ENCODE measurements at places on chromosomes 7 and 10. TPM values are rescaled to one million over a fixed set of nuclear protein-coding genes. Genes with fewer than 3 reads are reported as not detected.

WDR86 gene
- not detected for polyA plus RNA-seq

USP54 gene
- polyA plus RNA-seq, result 9.5 TPM

FLNC gene
- 55.3 TPM for polyA plus RNA-seq

NPC1L1 gene
- polyA plus RNA-seq, result 0.09 TPM

CHCHD2 gene
- 313 TPM for polyA plus RNA-seq

FGFR2 gene
- polyA plus RNA-seq, result 0.10 TPM

LRRC4 gene
- 0.96 TPM for polyA plus RNA-seq

ANKMY2 gene
- polyA plus RNA-seq, result 34.3 TPM

ORC5 gene
- polyA plus RNA-seq, result 14.3 TPM

GPR37 gene
- polyA plus RNA-seq, result 3.1 TPM

MMP21 gene
- polyA plus RNA-seq, result not detected

SSBP1 gene
- polyA plus RNA-seq, result 212 TPM

SLC29A4 gene
- polyA plus RNA-seq, result 1.0 TPM

TDRD1 gene
- polyA plus RNA-seq, result 0.22 TPM

DNA sequence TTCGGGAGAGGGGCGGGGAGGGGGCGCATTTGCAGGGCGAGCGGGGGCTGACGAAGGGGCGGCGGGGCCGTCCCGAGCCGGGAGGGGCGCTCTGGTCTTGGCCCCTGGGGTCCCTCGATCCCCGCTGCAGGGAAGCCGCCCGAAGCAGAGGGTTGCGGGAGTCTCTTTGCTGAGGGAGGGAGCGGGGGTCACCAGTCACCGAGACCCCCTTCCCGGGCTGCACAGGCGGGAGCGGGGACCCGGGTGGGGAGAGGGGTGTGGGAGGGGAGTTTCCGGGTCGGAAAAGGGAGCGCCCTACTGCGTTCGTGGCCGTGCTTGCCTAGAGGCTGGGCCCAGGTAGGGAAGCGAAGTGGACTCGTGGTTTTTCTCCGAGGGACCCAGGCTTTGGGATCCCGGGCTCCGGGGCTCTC lies 422 bp downstream of the AP1S1 start:
- DNase-seq, result no peak
- peaks cover 7% of the 10 kb centered on the region for H3K4me1 ChIP-seq
- H3K4me3 ChIP-seq, result peak overlapping the region; percentile 68
- H3K27me3 ChIP-seq, result no peaks in the 10 kb centered on the region

- no peak for DNase-seq
- no peak overlapping the region for H3K4me3 ChIP-seq
- H3K36me3 ChIP-seq, result no peaks in the 10 kb centered on the region
- no peak overlapping the region for H3K27ac ChIP-seq
Observed at GRCh38 chr7:125834421-125834820, 904.8 kb upstream of the POT1 start.

- no peak for DNase-seq
- no peaks in the 10 kb centered on the region for H3K27me3 ChIP-seq
- H3K36me3 ChIP-seq, result no peaks in the 10 kb centered on the region
- no peak overlapping the region for H3K4me3 ChIP-seq
- no peaks in the 10 kb centered on the region for H3K4me1 ChIP-seq
- no peak overlapping the region for H3K27ac ChIP-seq
Observed at GRCh38 chr7:101273206-101273605, 28.3 kb upstream of the FIS1 start.

DNA sequence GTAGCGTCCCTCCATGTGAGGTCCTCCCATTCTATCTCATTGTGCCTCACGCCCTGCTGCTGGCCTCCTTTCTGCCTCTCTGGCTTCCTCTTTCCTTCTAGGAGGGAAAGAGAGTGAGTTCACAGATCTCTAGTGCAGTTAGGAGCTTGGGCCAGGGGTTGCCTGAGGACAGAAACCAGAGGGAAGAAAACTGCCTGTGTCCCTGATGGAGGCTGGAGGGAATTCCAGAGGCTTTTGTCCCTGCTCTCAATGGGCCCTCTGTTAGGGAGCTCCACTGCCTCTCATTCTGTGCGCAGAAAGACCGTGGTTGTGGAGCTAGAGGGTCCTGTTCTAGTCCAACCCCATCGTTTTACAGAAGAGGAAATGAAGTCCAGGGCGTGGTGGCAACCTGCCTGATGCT lies 4.6 kb downstream of the MARVELD1 start:
- H3K36me3 ChIP-seq, result peaks cover 7% of the 10 kb centered on the region
- no peak overlapping the region for H3K27ac ChIP-seq
- H3K27me3 ChIP-seq, result no peaks in the 10 kb centered on the region
- no peak for DNase-seq
- peaks cover 20% of the 10 kb centered on the region for H3K4me1 ChIP-seq
- H3K4me3 ChIP-seq, result no peak overlapping the region

GRCh38 chr7:32037650-32038198 lies 32.5 kb downstream of the PDE1C start:
- no peak overlapping the region for H3K4me3 ChIP-seq
- H3K27ac ChIP-seq, result no peak overlapping the region
- no peaks in the 10 kb centered on the region for H3K27me3 ChIP-seq
- no peaks in the 10 kb centered on the region for H3K4me1 ChIP-seq

DNA sequence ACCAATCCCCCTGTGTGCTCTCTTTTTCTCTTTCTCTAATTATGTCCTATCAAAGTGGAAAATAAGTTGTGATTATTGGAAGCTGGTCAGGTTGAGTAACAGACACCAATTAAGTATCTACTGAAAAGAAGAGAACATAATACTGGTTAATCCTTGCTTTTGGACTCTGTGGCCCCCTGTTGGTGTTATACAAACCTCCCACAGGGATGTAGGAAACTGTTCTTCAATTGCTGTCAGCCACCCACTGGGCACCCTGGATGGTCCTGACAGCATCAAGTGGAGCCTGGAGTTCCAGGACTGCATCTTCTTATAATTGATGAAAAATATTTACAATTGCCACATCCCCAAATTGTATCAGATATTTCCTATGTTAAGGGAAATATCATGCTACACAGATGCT lies 939.7 kb downstream of the KCNMA1 start:
- DNase-seq, result no peak
- no peaks in the 10 kb centered on the region for H3K27me3 ChIP-seq
- no peaks in the 10 kb centered on the region for H3K36me3 ChIP-seq
- H3K4me3 ChIP-seq, result no peak overlapping the region
- no peaks in the 10 kb centered on the region for H3K4me1 ChIP-seq

GRCh38 chr10:78579995-78580394 lies 488.8 kb upstream of the ZMIZ1 start:
- no peak overlapping the region for H3K27ac ChIP-seq
- no peaks in the 10 kb centered on the region for H3K4me1 ChIP-seq
- DNase-seq, result peak; percentile 7

DNA sequence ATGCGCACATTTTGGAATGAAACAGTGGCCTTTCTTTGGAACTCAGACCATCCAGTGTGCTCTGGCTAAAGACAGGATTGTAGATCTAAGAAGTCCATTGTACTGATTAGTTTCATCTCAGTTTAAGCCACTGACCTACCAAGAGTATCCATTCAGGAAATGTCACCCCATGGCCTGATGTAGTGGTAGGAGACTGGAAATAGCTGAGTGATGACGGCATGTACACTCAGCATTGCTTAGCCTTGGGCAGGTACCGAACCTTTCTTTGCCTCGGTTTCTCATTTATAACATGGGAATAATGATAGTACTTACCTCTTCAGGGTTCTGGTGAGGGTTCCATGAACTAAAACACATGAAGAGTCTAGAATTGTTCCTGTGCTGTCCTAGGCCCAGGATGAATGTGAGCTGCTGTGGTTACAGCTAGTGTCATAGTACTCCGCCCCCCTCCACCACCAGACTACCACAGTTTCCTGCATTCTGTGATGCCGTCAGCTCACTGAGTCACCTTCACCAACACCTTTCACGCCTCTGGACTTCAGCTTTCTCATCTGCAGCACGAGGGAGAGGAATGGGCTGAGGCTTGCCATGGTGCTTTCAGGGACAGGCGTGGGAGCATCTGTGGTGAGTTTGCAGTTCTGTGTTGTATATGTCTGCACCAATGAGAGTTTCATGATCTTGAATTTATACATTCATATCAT lies 484.0 kb upstream of the GALNT17 start:
- H3K27ac ChIP-seq, result no peak overlapping the region
- no peaks in the 10 kb centered on the region for H3K4me1 ChIP-seq
- H3K4me3 ChIP-seq, result no peak overlapping the region
- DNase-seq, result peak; percentile 79
- no peaks in the 10 kb centered on the region for H3K36me3 ChIP-seq

- H3K36me3 ChIP-seq, result no peaks in the 10 kb centered on the region
- no peak overlapping the region for H3K4me3 ChIP-seq
- DNase-seq, result peak; percentile 26
Observed at GRCh38 chr7:23394488-23395171, 75.7 kb downstream of the IGF2BP3 start.

DNA sequence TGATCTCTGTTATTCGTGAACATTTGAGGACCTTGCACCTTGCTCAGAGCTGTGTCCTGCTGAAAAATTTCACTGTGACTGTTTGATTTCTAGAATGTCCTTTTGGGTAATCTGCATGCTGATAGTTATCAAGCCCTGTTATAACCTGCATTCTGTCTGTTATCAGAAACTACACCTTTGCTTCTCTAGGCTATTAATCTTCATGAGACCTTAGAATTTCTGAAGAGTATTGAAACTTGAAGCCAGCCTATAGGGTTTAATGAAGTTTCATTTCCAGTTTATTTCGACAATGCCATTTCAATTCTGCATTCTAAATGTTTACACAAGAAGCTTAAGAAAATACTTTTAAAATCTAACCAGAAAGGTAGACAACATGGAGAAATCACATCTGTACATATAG lies 856.2 kb downstream of the SORCS1 start:
- H3K36me3 ChIP-seq, result no peaks in the 10 kb centered on the region
- H3K4me1 ChIP-seq, result no peaks in the 10 kb centered on the region

DNA sequence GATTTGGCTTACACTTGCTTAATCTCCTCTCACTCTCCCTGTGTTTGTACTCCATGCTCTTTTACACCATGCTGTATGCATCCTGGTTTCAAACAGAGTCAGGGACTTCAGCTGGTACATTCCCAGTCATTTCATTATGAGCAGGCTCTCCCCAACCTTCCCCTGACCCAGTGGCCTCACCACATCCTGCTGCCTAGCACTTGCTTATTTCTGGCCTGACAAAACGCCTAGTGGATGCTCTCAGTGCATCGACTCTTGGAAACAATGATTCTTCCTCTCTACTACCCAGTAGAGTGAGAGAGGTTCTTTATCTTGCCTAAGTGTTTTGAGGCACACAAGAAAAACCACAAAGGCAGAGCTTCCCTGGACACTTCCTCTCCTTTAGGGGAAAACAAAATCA lies 63.4 kb downstream of the CAV1 start:
- no peaks in the 10 kb centered on the region for H3K27me3 ChIP-seq
- H3K27ac ChIP-seq, result peak overlapping the region; percentile 59
- peak; percentile 92 for DNase-seq
- H3K36me3 ChIP-seq, result no peaks in the 10 kb centered on the region
- no peak overlapping the region for H3K4me3 ChIP-seq
- H3K4me1 ChIP-seq, result peaks cover 16% of the 10 kb centered on the region

DNA sequence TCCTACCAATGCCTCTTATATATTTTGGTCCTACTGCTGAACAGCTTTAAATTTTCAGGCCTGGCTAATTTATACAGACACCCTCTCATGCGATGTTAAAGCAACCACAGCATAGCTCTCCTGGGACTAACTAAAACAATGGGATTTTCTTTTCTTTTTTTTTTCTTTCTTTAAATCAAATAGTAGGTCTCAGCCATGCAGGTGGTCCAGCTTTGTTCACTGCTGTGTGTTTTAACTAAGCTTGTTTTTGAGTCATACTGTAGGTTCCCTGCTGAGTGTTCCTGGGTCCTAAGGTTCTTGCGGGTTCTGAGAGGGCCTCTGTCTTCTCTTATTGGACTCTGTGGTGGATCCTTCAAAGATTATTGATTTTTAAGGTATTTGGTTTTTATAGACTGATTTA lies 113.1 kb upstream of the SORCS1 start:
- no peaks in the 10 kb centered on the region for H3K4me1 ChIP-seq
- no peaks in the 10 kb centered on the region for H3K36me3 ChIP-seq
- H3K27ac ChIP-seq, result no peak overlapping the region
- no peaks in the 10 kb centered on the region for H3K27me3 ChIP-seq

DNA sequence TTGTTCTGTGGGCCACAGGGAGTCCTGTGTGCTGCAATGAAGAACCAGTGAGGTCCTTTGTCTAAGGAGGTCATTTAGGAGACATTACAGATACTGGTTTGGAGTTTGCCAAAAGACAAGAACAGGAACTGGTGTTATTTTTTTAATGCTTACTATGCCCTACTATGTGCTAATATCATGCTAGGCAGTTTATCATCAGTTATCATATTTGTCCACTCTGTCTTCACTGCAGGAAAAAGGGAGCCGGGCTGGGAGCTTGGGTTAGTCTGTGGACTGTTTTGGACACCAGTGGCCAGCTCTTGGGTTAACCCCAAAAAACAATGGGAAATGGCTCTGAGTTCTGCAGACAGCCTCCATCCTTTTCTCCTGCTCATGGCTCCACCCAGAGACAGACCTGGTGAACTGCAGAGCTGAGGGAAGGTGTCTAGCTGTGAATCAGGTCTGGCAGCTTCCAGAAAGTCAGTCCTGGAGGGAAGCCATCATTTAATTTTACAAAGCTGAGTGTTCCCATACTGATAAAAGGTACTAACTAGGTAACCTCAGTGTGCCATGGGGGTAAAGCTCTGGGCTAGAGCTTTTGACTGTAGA lies 101.2 kb upstream of the ZNF746 start:
- no peaks in the 10 kb centered on the region for H3K27me3 ChIP-seq
- DNase-seq, result peak; percentile 36
- H3K36me3 ChIP-seq, result peaks cover 5% of the 10 kb centered on the region
- H3K27ac ChIP-seq, result no peak overlapping the region

GRCh38 chr10:13942035-13942434 lies 355.3 kb downstream of the PRPF18 start:
- no peak overlapping the region for H3K27ac ChIP-seq
- no peaks in the 10 kb centered on the region for H3K27me3 ChIP-seq
- H3K4me3 ChIP-seq, result no peak overlapping the region
- no peak for DNase-seq
- H3K4me1 ChIP-seq, result peaks cover 10% of the 10 kb centered on the region

DNA sequence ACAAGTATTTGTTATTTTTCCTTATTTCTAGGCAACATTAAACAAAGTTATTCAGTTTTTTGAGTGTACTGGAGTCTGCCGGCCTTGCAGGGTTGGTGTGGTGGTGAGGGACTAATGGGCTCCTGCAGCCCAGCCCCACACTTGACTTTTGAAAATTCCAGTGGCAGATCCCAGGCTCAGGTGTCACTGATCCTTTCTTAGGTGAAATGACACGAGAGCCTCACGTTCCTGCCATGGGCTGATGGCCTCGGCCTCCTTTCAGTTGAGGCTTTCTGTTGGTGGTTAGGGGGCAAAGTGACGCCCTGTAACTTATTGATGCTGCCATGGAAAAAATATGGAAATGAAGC lies 117.9 kb downstream of the NKX6-2 start:
- no peaks in the 10 kb centered on the region for H3K36me3 ChIP-seq
- peaks cover 8% of the 10 kb centered on the region for H3K4me1 ChIP-seq
- no peak overlapping the region for H3K4me3 ChIP-seq
- no peak for DNase-seq
- no peaks in the 10 kb centered on the region for H3K27me3 ChIP-seq

Data from fibroblast of lung (primary cell).